T-cell (primary cell): ENCODE measurements at places on chromosomes 3 and 15. TPM values are rescaled to one million over a fixed set of nuclear protein-coding genes. Genes with fewer than 3 reads are reported as not detected.

GRCh38 chr3:31610700-31611275 lies 78.1 kb downstream of the STT3B start:
- no peaks in the 10 kb centered on the region for H3K36me3 ChIP-seq
- peaks cover 8% of the 10 kb centered on the region for H3K4me1 ChIP-seq
- no peaks in the 10 kb centered on the region for H3K27me3 ChIP-seq
- no peak for DNase-seq

DNA sequence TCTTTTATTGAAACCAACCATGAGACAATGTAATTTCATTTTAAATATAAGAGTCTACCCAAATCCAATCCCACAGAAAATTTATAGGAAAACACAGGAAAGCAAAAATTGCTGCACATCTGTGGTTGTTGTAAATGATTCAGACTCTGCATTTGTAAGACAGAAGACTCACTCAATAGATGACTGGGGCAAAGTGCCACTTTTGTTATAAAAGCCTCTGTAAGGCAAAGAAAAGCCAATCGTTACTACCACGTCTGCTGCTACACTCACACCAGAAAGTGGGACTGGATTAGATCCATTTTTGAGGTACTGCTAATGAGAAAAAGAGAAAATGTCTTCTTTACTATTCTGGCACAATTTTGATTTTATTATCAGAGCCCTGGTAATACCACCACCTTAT lies 74.9 kb downstream of the SEMA6D start:
- no peak overlapping the region for H3K27ac ChIP-seq
- no peaks in the 10 kb centered on the region for H3K4me1 ChIP-seq
- no peak for DNase-seq
- H3K4me3 ChIP-seq: no peak overlapping the region

- no peak for DNase-seq
- no peaks in the 10 kb centered on the region for H3K27me3 ChIP-seq
- no peaks in the 10 kb centered on the region for H3K36me3 ChIP-seq
- H3K4me1 ChIP-seq: no peaks in the 10 kb centered on the region
Observed at GRCh38 chr3:197339841-197340520, 41.6 kb upstream of the DLG1 start.

- H3K36me3 ChIP-seq: no peaks in the 10 kb centered on the region
- no peak overlapping the region for H3K27ac ChIP-seq
- H3K4me3 ChIP-seq: no peak overlapping the region
- no peaks in the 10 kb centered on the region for H3K27me3 ChIP-seq
- H3K4me1 ChIP-seq: no peaks in the 10 kb centered on the region
Observed at GRCh38 chr3:8856071-8856470, 86.7 kb upstream of the OXTR start.

GRCh38 chr15:96115642-96116041 lies 214.9 kb upstream of the NR2F2 start:
- no peak for DNase-seq
- no peak overlapping the region for H3K4me3 ChIP-seq
- no peaks in the 10 kb centered on the region for H3K27me3 ChIP-seq
- no peaks in the 10 kb centered on the region for H3K36me3 ChIP-seq
- no peaks in the 10 kb centered on the region for H3K4me1 ChIP-seq

DNA sequence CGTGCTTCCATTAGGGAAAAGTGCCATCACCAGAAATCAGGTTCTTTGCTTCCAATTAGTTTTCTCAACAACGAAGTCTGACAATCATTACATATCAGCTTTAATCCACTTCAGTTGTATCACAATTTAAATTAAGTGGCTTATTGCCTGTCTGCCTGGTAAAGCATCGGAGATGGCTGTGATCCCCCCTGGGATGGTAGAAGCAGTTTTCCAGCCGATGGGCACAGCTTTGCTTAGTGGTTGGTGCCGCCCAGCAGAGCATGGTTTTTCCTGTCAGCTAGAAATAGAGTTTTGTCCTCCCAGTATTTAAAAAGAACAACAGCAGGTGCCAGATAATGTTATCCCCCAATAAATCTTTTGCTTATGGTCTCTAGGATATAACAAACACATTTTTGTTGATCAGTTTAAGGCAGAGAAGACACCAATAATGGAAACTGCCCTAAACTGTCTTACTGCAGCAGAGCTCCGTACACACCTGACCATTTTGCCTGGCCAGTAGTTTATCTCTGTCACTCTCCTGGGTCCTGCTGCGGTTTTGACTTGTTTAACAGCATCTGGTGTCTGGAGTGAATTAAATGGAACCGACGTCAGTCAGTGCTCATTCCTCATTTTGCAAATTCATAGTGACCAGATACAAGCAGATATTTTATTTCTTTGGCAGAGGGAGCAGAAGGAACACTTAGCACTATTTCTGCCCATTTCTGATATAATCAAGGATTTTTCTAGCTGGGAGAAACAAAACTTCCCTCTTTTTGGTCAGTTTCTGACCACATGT lies 79.1 kb downstream of the SLC49A4 start:
- H3K27me3 ChIP-seq: no peaks in the 10 kb centered on the region
- peaks cover 16% of the 10 kb centered on the region for H3K36me3 ChIP-seq
- no peak for DNase-seq
- H3K27ac ChIP-seq: no peak overlapping the region
- peaks cover 7% of the 10 kb centered on the region for H3K4me1 ChIP-seq

- H3K36me3 ChIP-seq: no peaks in the 10 kb centered on the region
- no peak overlapping the region for H3K4me3 ChIP-seq
- H3K4me1 ChIP-seq: no peaks in the 10 kb centered on the region
- no peak overlapping the region for H3K27ac ChIP-seq
- no peaks in the 10 kb centered on the region for H3K27me3 ChIP-seq
Observed at GRCh38 chr3:131973731-131974130, 61.1 kb downstream of the CPNE4 start.

- no peaks in the 10 kb centered on the region for H3K4me1 ChIP-seq
- no peak for DNase-seq
- no peak overlapping the region for H3K27ac ChIP-seq
- H3K27me3 ChIP-seq: no peaks in the 10 kb centered on the region
Observed at GRCh38 chr3:197151580-197151979, 122.0 kb upstream of the MELTF start.

DNA sequence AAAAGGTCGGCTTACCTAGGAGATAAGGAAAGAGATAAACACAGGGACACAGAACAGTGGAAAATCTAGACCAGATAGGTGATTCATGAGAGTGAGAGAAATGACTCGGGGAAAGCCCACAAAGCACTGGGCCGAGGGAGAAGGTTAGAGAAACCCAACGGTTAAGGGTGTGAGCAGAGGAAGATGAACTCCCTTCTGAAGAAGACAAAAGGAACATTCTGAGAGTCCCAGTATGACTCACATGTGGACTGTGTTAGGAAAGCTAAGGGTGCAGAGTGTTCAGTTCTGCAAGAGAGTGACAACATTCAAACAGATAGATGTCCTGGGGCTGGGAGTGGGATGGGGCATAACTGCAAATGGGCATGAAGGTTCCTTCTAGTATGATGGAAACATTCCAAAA lies 83.0 kb downstream of the CNTN3 start:
- no peak overlapping the region for H3K27ac ChIP-seq
- no peaks in the 10 kb centered on the region for H3K27me3 ChIP-seq
- DNase-seq: no peak
- H3K36me3 ChIP-seq: no peaks in the 10 kb centered on the region

DNA sequence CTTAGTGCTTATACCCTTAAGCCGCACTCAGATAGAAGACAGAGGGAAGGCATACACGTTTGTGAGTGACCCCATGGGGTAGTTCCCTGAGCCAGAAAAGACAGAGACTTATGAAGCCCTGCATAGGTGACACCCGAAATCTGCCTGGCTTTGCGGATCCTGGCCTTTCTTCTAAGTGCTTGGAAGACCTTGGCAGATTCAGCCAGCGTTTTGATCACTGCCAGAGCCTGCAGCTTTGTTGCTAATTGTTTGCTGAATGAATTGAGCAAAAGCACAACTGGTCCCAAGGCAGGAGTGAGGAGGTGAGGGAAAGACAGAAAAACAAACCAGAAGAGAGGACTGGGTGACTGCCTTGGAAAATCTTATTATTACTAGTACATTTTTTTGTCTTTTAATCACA lies 168.3 kb upstream of the ICE2 start:
- H3K27me3 ChIP-seq: no peaks in the 10 kb centered on the region
- no peak overlapping the region for H3K27ac ChIP-seq
- DNase-seq: no peak
- H3K4me3 ChIP-seq: no peak overlapping the region
- H3K4me1 ChIP-seq: peaks cover 29% of the 10 kb centered on the region

DNA sequence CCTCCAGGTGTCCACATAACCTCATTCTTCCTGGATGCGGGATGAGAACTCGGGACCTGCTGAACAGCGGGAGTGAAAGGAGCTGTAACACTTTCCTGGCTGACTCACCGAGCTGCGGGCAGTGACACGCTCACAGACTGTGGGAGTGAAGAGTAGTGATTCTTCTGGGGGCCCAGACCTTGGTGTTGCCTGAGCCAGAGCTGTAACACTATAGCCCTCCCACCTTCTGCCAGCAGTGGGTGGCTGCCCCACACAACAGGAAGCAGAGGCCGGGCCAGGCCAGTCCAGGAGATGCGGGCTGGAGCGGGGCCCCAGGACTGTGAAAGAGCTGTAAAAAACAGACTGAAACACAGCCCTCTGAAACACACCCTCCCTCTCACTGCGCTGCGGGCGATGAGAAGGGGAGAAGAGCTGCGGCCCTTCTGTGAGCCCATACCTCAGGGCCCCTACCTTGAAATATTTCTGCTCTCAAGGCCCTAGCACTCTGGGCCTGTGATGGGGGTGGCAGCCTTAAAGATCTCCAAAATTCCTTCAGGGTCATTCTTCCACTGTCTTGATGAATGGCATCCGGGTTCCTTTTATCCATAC lies 464.0 kb upstream of the CCDC54 start:
- no peak overlapping the region for H3K4me3 ChIP-seq
- no peaks in the 10 kb centered on the region for H3K27me3 ChIP-seq
- DNase-seq: no peak
- H3K27ac ChIP-seq: no peak overlapping the region
- H3K4me1 ChIP-seq: no peaks in the 10 kb centered on the region

Gene SYNPR
- not detected for total RNA-seq

Gene AGBL1
- total RNA-seq: not detected

Gene SCG3
- total RNA-seq: not detected

Gene MRPL47
- total RNA-seq: 22.7 TPM

Gene CP
- not detected for total RNA-seq

Gene WWTR1
- total RNA-seq: 1.1 TPM

Gene AADACL2
- not detected for total RNA-seq
